BE2C (cell line): ENCODE measurements at places on chromosomes 5 and 9.

GRCh38 chr5:178839319-178839704 is 20.4 kb upstream of the ZNF354B start:
- peak; percentile 58 for DNase-seq

DNA sequence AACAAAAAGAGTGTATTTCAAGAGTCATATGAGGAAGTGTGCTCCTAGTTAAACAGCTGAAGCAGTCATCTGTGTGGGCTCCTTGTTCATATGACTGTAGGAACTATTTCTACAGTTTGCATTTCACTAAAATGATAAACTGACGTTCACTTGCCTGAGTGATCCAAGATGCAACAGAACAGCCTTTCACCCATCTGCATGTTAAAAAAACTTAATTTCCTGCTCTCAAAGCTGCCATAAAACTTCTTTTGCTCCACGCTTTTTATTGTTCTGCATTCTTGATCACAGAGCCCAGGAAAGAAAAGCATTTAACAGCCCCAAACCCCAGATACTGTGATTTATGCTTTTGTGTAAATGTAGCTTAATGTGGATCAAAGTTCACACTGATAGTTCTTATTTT is 43.9 kb downstream of the ZNF608 start:
- DNase-seq: no peak

GRCh38 chr5:133062276-133062675 is 10.5 kb downstream of the HSPA4 start:
- DNase-seq: no peak

- no peak for DNase-seq
Measured at GRCh38 chr9:11194246-11194645, 581.4 kb upstream of the PTPRD start.

GRCh38 chr9:131613921-131614320 is 68.6 kb downstream of the PRRT1B start:
- DNase-seq: no peak
